Transverse colon (tissue), 4 donors: ENCODE measurements at places on chromosomes 6 and 20. TPM values are rescaled to one million over a fixed set of nuclear protein-coding genes. Genes with fewer than 3 reads are reported as not detected.

GRCh38 chr20:50312682-50313521 is 122.3 kb downstream of the CEBPB start:
- peak; percentile 62 for DNase-seq

- DNase-seq: no peak
Observed at GRCh38 chr6:96522465-96523009, 931 bp downstream of the UFL1 start.

- DNase-seq: no peak
Observed at GRCh38 chr20:46023999-46024398, 5.0 kb upstream of the SLC12A5 start.

CD24 gene
- total RNA-seq: 466 TPM

DNA sequence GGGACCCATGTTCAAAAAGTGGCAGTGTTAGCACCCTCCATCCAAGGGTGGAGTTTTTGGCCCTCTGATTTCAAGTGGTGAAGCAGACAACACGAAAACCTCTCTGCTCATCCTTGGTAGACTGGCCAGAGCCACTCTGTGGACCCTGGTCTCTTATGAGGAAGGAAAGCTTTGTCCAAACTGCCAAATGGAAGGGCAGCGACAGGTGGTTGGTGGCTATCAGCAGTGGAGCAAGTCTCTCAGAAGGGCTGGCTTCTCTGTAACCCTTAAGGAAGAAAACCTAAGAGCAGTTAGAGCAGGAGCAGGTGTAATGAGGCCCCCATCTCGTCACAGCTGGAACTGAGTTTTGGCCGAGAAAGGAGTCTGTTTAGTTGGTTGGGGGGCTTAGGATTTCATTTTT is 155.8 kb downstream of the SLC16A10 start:
- DNase-seq: no peak

GRCh38 chr20:53914781-53915445 is 155.5 kb downstream of the BCAS1 start:
- no peak for DNase-seq

ADTRP gene
- total RNA-seq: 199 TPM

- no peak for DNase-seq
Observed at GRCh38 chr6:81084776-81085430, 667.6 kb downstream of the TENT5A start.

DNA sequence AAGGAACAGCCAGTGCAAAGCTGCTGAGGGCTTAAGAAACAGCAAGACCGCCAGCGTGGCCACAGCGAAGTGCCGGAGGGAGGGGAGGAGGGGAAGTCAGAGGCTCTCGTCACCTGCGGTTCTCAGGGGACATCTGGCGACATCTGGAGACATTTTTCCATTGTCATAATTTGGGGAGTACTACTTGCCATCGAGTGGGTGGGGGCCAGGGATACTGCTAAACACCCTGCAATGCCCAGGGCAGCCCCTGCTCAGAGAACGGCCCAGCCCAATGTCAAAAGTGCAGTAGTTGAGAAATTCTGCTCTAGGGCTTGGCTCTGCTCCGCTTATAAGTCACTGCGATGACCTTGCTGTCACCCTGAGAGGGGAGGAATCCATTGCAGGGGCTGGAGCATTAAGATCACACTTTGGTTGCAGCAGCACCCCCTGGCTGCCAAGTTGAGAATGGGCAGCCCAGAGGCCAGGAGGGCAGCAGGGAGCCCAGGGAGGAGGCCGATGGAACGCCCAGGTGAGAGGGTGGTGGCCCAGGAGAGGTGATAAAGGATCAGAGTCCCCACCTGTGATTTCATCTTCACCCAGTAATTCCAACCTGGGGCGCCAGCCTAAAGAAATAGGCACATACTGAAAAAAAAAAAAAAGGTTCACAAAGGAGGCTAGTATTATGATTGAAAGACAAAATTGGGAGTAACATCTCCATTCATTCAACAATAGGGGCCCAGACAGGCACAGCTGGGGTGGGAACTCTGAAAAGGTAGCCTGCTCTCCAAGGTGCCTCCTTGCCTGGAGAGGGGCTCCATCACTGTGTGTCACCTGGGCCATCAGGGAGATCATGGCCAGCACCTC is 218.2 kb downstream of the BMP7 start:
- peak; percentile 37 for DNase-seq

- no peak for DNase-seq
Observed at GRCh38 chr20:9634327-9634726, 119.9 kb downstream of the LAMP5 start.

- no peak for DNase-seq
Observed at GRCh38 chr20:50675671-50676376, 15.5 kb downstream of the RIPOR3 start.

DNA sequence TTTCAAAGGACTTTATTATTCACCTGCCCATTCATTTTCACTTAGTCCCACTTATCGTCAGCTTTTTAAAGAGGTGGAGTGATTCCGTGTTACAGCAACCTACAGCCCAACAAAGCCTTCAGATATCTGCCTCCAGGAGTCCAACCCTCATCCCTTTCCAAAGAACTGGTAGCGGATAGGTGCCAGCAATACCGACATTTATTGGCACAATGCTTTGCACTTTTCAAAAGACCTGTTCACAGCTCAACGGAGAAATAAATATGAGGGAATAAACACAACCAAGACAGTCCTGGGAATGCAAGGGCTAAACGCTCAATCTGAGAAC is 819 bp upstream of the MTRF1L start:
- no peak for DNase-seq

TULP4 gene
- 53.9 TPM for total RNA-seq

DNA sequence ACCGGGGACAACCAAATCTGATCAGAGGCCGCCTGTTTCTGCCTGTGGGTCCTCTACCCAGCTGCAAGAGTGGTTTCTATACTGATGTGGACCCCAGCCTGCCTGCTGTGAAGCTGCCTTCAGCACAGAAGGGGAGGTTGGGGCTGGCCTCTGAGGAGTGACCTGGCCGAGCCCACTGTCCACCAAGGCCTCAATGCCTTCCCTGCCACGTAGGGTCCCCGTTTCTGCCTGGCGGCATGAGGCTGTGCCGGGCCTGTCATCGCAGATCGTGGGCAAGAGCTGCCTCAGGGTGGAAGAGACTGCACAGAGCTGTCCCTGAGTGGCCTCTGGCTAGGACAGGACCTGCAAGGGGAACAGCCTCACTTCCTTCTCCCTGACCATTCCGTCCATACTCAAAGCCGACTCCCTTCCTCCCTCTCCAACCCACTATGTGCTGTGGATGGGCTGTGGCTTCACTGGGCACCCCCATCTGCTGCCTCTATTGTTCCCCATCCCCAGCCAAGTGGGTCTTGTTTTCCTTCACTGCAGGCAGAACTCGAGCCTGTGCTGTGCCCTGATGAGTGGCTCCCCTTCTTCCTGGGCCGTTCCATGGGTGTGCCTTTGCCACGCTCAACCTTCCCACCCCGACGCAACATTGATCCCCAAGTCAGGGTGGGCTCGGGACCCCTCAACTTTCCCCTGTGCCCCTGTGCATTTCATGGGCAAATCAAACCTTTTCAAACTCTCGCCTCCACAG is 60.3 kb downstream of the ERMARD start:
- no peak for DNase-seq

DNA sequence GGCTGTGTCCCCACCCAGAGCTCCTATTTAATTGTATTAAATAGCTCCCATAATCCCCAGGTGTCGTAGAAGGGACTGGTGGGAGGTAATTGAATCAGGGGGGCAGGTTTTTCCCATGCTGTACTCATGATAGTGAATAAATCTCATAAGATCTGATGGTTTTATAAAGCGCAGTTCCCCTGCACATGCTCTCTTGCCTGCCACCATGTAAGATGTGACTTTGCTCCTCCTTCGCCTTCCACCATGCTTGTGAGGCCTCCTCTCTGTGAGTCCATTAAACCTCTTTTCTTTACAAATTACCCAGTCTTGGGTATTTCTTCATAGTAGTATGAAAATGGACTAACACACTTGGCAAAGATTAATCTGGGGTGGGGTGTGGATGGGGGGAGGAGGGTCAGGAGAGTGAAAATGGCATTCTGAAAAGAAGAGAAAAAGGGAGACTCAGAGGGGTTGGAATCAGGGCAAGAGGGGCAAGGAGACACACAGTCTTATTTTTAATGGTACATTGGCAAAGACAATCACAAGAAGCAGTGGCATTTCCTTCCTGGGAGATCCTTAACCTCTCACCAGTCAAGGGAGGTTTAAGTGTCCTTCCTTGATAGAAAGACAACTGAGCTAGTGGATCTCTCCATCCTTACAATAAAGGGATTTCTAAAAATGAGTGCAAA is 37.5 kb upstream of the NOX3 start:
- no peak for DNase-seq

EMILIN3 gene
- total RNA-seq: 1.1 TPM

- DNase-seq: no peak
Observed at GRCh38 chr6:30857112-30857511, 27.2 kb upstream of the DDR1 start.

- DNase-seq: peak; percentile 7
Observed at GRCh38 chr6:83853178-83854000, at the start of gene RIPPLY2. Gene RIPPLY2 (plus strand): TSS chr6:83853360. CDS start chr6:83853417, 57 bp downstream.

GRCh38 chr20:53097791-53098190 is 125.6 kb downstream of the TSHZ2 start:
- DNase-seq: no peak

DNA sequence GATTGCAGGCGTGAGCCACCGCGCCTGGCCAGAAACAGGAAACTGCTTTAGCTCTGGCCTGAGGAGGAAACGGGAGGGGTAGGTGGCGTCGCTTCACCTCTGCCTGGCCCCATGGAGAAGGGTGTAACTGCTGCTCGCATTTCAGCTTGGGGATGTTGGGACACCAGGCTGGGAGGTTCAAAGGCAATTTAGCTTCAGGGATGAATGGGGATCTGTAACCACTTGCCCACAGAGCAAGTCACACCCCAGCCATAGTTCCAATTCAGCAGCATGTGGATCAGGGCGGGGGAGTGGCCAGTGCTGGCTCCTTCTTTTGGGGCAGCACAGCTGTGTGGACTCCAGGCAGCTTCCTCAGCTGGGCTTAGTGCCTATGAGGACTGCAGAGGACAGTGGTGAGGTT is 34.8 kb upstream of the NUP153 start:
- no peak for DNase-seq

- DNase-seq: no peak
Observed at GRCh38 chr20:3782597-3782996, 1.3 kb upstream of the SPEF1 start.

LPA gene
- not detected for total RNA-seq

- no peak for DNase-seq
Observed at GRCh38 chr6:2158596-2159271, 86.7 kb downstream of the GMDS start.

FAM83B gene
- 38.0 TPM for total RNA-seq

DNA sequence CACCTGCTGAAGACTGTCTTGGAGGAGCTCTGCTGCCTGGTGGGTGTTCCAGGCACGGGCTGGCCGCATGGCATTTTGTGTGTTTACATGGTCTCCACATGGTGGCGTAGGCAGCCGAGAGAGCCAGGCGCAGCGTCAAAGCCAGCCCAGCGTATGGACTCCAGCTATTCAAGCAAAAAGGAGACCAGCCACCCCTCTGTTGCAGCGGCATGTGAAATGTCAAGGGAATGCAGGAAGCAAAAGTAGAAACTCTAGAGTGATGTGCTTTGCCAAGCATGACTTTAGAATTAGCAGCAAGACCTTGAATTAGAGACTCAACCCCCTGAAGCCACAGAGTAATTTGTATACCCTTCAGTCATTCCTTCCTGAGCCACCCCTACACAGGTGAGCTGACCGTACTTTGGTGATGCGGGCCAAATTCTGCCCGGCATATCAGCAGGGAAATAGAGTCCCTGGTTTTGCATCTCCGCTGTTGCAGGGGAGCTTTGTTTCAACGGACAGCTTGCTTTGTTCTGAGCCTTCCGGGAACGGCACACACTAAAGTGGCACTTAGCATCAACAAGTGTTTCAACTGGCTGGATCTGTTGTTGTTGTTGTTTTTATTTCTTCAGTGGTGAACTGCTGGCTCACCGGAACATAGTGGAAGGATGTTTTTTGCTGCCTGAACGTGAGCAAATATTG is 48.5 kb downstream of the FNDC1 start:
- no peak for DNase-seq

RNF144B gene
- total RNA-seq: 4.5 TPM

SNX5 gene
- 160 TPM for total RNA-seq

SPINT3 gene
- not detected for total RNA-seq
